ENCODE measurements at places on chromosomes 5 and 9.

DNA sequence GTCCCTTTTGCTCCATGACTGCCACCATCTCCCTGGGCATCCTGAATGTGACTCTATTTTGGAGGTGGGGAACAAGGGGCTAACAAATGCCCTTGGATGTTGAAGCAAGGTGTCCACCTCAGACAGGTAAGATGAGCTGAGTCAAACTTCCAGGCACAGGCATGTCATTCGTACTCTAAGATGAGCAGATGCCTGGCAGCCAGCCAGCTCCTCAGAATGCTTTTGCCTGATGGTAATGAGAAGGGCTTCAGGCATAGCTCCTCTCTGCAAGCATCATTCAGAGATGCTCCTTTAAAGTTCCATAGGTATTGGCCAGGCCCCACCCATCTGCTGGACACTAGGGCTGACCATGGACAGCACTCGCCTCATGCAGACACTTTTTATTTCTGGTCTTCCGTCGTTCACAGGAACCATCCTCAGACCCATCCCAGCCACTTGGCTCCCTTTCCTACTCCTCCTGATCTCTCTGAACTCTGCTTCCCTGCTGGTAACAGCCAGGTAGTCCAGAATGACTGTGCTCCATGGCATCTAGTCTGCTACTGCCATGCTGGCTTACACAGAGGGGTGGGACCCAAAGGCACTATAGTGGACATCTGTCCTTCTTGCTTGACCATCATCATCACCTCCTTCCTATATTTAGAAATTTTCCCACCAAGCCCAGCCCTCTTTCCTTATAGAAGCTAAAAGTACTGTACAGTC lies 118.8 kb downstream of the GLIS3 start:
- DNase-seq: no peak

GRCh38 chr5:149837680-149838269 lies 106.8 kb downstream of the PDE6A start:
- no peak for DNase-seq

GRCh38 chr5:132489871-132490483 lies 596 bp downstream of the IRF1 start:
- no peak for DNase-seq

GRCh38 chr9:88523056-88523455 lies 11.9 kb upstream of the NXNL2 start:
- no peak for DNase-seq

DNA sequence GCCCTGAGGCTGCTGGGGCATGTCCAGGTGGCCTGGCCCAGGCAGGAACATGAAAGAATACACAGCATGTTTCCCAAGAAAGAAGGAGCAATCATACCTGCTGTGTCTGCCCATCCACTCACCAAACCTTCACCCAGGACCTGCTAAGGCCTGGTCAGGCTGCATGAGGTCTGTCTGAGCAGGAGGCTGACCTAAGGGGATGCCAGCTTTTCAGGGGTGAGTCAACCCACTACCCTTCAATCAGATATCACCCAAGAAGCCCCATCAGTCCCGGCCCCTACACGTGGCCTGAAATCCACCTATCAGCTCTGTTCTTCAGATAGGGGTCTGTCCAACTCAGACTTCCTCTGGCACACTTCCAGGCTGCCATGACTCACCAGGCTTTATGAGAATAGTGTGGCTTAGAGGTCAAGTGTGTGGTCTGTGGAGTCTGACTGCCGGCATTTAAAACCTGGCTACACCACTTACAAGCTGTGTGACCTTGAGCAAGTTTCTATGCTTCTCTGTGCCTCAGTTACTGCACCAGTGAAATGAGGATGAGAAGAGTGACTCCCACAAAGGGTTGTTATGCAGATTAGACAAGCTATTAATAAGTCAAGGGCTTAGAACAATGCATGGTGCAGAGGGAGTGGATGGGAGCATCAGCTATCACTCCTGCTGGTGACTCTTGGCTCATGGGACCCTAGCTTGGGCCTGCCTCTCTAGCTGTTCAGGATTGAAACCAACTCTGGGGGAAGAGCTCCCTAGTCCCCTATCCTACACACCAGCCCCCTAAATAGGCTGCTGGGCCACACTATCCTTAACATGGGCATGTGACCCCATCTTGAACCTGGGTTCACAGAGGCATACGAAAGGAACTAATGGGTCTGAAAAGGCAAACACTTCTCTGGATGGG lies 130.3 kb downstream of the PAX5 start:
- no peak for DNase-seq
